SK-N-SH (cell line): ENCODE measurements at places on chromosomes 4 and X. TPM values are rescaled to one million over a fixed set of nuclear protein-coding genes. Genes with fewer than 3 reads are reported as not detected.

DNA sequence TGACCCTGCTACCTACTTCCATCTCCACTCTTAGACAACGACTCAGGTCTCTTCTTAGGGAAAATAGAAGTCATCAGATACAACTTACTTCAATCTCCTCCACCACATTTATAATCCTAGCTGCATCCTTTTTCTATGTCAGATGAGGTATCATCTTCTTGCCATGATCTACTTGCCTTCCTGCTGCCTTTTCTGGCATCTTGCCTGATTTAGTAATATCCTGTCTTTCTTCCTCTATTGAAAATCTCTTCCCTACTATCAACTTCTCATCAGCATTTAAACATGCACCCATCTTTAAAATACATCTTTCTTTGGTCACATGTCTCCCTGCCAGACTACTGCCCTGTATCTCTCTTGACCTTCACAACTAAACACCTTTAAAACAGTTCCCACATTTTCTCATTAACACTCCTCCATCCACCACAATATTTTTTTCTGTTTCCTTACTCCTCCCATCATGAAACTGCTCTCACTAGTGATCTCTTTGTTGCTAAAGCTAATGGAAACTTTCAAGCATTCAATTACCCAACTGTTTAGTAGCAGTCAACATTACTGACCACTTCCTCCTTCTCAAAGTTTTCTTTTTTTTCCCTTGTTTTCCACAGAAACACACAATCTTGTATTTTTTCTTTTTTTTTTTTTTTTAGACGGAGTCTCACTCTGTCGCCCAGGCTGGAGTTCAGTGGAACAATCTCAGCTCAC is 100.8 kb upstream of the CXorf66 start:
- no peaks in the 10 kb centered on the region for H3K4me1 ChIP-seq
- DNase-seq = no peak
- no peak overlapping the region for H3K27ac ChIP-seq
- H3K27me3 ChIP-seq = no peaks in the 10 kb centered on the region; the same call in 1 of the 2 replicates
- no peaks in the 10 kb centered on the region for H3K36me3 ChIP-seq

Gene MMGT1
- polyA plus RNA-seq = 7.3 and 8.7 TPM in 2 replicates

DNA sequence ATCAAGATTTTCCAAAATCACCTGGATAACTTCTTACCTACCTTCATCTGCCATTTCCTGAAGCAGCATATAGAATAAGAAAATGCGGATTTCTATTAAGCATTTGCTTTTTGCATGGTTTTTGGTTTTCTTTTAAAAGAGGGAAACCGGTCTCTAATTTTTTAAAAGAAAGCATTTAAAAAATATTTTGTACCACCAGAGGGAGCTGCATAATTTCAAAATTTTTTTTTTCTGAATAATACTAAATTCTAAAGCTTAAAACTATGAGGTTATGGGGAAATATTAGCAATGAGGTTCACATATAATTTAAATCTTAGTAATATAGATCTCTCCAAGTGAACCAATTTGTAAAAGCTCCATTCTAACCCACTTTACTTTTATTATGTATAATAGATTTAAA is 137.7 kb upstream of the TENT5D start:
- H3K27ac ChIP-seq = no peak overlapping the region
- no peaks in the 10 kb centered on the region for H3K4me1 ChIP-seq
- no peak for DNase-seq
- H3K4me3 ChIP-seq = no peak overlapping the region
- no peaks in the 10 kb centered on the region for H3K27me3 ChIP-seq

DNA sequence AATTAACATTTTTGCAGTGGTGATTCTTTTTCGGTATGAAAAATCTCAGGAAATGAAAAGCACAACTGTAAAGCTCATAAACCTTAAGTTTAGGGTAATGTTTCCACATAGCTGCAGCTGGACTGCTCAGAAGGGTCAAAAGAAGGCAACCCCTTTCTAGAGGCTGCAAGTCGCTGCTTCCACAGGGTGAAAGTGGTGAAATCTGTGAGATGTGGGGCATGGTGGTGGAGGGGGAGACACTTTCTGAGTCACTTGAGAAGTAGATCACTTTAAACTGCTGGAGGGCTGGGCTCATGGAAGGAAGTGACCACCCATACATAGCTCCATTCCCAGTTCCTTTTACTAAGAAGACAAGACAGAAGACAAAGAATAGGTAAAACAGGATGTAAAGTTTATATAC is 8.7 kb downstream of the SFRP2 start:
- no peak for DNase-seq
- no peak overlapping the region for H3K4me3 ChIP-seq
- peaks cover 10% of the 10 kb centered on the region; the same call in 1 of the 2 replicates for H3K27me3 ChIP-seq
- no peaks in the 10 kb centered on the region for H3K4me1 ChIP-seq

DNA sequence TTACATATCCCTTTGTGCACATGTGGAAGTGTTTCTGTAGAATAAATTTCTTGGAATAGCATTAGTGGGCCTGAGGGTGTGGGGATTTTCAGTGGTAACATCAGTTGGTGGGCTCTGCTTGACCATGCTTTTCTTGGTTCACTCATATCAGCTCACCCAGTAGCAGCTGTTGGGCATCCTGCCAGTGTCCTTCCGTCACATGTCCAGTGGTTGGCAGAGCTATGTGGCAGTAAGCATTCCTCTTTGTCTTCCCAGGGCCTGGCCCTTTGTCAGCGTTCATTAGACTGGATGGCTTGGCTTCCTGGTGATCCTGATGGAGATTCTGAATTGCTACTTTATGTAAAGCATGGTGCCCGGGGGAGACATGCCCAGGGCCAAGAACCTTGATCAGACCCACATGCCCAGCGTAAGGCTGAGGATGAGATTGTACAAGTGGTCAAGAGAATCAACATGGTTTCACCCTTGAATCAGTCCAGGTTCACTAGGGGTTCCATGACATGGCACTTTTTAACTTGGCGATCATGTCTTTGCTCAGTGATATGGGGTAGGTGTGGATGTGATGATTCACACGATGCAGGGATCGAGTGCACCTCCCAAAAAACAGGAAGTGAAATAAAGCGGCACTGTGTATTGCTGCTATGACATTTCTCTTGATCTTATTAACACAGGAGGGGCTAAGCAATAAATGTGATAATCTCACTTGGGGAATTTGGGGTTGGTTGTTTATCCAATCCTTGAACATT is 72.1 kb upstream of the IGFBP7 start:
- no peak overlapping the region for H3K4me3 ChIP-seq
- H3K27me3 ChIP-seq = no peaks in the 10 kb centered on the region
- no peaks in the 10 kb centered on the region for H3K4me1 ChIP-seq
- peak; percentile 61 for DNase-seq
- H3K36me3 ChIP-seq = no peaks in the 10 kb centered on the region
